ENCODE measurements at places on chromosomes 3 and 15.

- no peak for DNase-seq
Observed at GRCh38 chr3:87120881-87121280, 106.2 kb upstream of the CHMP2B start.

GRCh38 chr3:105997800-105998526 is 129.2 kb upstream of the CBLB start:
- no peak for DNase-seq

DNA sequence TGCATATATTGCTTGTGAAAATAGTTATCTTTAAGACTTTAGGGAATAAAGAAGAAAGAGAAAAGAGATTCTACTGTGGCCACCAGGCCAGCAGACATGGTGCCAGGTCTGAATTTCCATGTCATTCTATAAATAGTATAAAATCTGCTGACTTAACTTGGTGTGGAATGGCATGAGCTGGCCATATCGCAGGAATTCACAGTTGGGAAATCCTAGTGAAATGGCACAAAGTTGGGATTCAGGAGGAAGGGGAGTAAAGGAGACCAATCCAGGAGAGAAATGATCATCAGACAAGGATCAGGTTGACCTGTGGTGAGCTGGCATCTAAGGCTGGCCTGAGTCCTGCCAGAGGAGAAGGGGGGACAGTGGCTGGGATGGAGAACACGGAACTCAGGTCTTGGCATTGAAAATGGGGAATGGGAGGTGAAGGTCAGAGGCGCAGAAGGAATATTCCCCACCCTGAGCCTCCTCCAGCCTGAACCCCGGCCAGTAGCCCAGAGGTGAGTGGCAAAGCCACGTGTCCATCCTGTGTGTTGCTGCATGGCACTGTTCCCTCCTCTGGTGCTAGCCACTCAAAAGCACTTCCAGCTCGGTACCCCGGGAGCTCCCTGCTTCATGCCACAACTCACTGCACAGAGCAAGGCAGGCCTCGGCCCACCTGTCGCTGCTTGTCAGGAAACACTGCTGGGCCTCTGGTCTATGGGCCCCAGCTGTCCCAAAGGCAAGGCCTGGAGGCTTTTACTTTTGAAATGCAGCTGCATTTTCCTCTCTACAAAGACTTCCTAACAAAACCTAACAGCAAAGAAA is 51.4 kb downstream of the SSUH2 start:
- DNase-seq: no peak

DNA sequence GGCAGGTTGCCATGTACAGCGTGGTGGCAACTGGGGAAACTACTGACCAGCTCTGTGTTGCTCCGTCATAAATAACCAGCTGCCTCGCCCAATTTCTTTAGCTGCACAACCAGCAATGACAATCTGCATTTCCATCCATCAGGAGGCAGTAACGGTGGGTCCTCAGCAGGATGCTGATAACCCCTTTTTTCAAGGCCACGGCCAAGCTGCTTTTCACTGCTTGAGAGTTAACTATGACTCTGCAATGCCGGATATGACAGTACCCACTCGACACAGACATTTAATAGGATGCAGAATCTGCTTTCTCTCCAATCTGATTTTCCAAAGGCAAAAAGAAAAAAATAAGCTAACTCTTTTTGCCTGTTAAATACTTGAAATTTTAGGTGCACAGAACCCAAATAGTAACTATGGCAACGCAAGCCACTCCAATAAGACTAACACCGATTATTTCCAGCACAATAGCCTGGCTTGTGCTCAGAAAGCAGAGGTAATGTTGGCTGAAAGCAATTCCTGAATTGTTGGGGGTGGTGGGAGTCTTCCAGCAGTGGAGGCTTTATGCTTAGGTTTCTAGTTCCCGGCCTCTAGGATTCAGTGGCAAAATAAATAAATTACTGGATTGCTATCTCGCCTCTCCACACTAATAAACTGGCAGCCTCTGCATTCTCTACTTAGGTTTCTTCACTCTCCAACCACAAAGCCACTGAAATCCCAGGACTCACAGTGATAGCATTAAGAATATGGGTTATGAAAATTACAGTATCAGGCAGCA is 31.2 kb upstream of the SRGAP3 start:
- no peak for DNase-seq

- DNase-seq: no peak
Observed at GRCh38 chr15:62492900-62493299, 327.8 kb upstream of the C2CD4B start.

DNA sequence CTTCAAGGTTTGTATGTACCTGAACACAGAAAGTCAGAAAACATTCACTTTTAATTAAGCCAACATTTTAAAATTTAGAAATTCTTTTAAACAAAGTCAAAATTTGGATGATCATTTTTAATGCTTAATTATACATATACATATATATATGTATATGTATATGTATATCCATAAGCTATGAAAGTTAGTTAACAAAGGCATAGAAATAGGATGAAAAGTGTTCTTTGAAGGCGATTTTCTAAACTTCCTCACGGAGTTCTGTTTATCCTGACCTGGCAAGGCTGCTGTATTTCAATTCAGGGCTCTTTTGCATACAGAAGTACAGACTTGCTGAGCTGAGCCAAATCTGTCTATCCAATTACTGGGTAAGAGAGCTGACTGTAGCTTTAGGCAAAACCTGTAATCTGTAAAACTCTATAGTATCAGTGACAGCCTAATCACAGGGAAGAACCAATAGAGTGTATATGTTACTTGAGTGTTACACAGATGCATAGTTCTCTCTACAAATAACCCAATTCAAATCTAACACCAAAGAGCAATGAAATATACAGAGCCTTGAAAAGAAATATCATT is 32.1 kb upstream of the THRB start:
- no peak for DNase-seq

DNA sequence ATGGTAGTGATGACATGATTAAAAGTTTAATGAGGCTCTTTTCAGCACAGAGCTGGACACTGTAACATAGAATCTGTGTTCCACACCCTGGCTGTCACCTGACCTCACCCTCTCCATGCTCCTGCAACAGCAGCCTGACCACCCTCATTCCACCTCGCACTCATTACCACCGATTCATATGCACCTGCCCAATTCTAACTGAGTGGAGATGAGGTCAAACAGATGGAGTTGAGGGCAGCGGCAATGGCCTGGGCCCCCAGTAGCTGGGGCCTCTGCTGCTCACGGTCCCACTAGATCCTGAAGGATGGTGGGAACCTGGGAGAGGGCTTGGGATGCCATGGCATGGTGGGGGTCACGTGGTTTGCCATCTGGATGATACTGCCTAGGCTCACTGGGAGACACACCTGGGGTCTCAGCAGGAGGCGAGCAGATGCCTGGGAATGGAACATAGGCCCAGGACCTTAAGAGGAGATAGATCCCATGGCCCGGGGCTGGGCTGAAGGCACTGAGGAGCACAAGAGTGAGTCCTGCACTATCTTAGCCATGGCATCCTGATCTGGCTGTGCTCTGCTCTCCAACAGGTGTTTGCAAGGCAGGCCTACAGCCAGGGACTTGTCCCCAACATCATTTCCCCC is 1.3 kb downstream of the SCN5A start:
- DNase-seq: no peak

- no peak for DNase-seq
Observed at GRCh38 chr15:101322854-101323477, 27.9 kb upstream of the SNRPA1 start.

GRCh38 chr3:123246866-123247265 is 45.1 kb downstream of the SEC22A start:
- DNase-seq: no peak

- no peak for DNase-seq
Observed at GRCh38 chr3:185858502-185859225, 33.8 kb upstream of the IGF2BP2 start.

- peak; percentile 14 for DNase-seq
Observed at GRCh38 chr3:133880287-133880686, 15.4 kb downstream of the RAB6B start.

GRCh38 chr15:58694641-58695398 is 54.7 kb downstream of the ADAM10 start:
- DNase-seq: no peak

- no peak for DNase-seq
Observed at GRCh38 chr3:50359760-50360110, 414 bp upstream of the TMEM115 start.

- no peak for DNase-seq
Observed at GRCh38 chr3:72888546-72889309, 882 bp downstream of the GXYLT2 start.

GRCh38 chr3:8497582-8497981 is 4.0 kb upstream of the LMCD1 start:
- DNase-seq: no peak

DNA sequence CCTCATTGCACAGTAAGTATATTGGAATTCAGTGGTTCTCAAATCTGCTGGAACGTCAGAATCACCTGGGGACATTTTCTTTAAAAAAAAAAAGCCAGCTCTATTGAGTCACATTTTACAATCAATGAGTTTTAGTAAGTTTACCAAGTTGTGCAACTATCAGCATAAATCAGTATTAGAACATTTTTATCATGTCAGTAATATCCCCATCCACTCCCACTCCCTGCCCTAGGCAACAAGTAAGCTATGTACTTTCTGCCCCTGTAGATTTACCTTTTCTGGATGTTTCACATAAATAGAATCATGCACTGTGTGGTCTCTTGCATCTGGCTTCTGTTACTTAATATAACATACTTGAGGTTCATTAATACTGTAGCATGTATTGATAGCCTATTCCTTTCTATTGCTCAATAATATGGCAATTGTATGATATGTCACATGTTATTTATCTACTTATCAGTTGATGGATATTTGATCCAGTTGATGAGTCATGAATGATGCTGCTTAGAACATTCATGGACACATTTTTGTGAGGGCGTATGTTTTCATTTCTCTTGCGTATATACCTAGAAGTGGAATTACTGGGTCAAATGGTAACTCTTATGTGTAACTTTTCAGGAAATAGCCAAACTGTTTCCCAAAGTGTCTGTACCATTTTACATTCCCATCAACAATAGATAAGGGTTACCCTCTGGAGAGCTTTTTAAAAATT is 180.5 kb downstream of the THSD4 start:
- DNase-seq: no peak

DNA sequence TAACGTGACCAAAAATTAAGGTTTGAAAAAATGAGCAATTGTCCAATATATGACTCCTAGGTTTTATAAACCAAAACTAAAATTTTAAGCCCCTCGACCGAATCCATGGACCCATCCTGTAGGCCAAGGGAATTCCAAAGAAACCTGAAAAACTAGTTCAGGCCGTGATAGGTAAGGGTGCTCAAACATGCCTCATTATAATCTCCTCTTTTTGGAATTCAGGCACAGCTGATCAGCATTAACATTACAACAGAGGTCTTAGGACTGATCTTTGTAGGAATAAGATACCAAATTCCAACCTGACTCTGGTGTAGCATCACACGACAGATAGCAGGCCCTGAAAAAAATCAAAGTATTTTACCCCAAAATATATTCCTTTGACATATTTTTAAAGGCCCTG is 155.7 kb downstream of the NEK10 start:
- no peak for DNase-seq

- no peak for DNase-seq
Observed at GRCh38 chr3:122984007-122984406, 43.6 kb downstream of the SEMA5B start.

DNA sequence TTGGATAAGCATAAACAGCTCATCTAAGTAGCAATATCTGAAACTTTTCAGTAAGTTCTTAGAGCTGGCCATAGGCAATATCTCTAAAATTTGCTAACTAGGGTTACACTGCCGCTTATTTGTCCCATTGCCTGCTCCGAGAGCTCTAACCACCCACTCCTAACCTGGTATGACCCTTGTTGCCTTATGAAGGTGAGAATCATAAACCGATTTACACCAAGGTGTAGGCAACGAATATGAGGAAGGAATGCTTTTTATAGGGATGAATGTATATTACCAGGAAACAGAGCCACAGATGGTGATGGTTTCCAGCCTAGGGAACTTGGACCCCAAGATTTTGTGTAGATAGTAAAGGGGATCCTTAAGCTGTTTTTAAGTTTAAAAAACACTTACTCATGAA is 440.9 kb downstream of the PDCD6IP start:
- DNase-seq: no peak

- no peak for DNase-seq
Observed at GRCh38 chr15:60172143-60172542, 168.0 kb downstream of the FOXB1 start.

GRCh38 chr15:48367483-48367882 is 36.3 kb downstream of the DUT start:
- DNase-seq: no peak

GRCh38 chr3:14802381-14802731 is 16.4 kb upstream of the FGD5 start:
- DNase-seq: no peak

- no peak for DNase-seq
Observed at GRCh38 chr15:22839046-22839695, 705 bp downstream of the NIPA2 start.

DNA sequence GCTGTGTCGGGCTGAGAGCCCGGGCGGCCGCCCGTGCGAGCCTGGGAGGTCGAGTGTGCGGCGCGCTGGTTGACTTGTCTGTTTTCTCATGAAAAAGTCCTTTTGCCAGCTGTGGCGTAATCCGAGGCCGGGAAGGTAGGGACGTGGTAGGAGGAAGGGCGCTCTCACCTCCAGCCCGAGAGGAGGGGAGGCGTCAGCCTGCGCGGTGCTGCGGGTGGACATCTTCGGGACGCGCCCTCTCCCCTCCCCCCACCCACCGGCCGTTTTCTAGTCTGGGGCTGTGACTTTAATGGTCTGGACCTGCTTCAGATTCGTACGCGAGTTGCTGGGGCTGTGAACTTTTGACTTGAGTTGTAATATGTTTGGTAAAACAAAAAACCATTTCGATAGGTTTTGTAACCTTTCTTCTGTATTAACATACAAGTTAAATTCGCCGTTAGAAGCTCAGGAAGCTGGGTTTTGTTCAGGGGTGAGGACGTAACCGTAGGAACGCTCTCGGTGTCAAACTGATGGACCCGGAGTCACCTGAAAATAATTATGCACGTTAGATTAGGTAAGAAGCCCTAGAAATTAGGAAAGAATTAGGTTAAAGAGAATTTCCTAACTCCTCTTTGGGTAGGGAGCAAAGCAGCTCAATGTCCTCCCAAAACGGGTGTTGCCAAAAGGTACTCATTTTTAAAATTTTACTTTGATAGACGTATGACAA is 762 bp downstream of the NCK1 start:
- DNase-seq: peak; percentile 19

GRCh38 chr3:175057401-175057800 is 198.3 kb downstream of the NAALADL2 start:
- no peak for DNase-seq

DNA sequence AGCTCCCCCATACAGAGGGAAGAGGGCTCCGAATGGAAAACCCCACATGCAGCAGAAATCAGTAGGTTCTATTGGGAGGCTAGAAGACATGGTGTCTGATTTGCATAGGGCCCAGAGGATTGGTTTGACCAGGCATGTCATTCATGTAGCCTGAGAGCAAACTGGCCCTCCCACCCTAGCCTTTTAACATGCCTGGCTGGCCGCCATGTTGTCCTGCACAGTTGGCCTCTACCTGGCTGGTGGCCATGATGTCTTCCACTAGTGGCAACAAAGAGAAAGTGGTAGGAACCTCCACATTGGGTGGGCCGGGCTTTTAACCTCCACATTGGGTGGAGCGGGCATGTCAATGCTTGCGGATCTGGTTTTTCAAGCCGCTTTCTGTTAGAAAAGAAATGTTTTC is 312.1 kb downstream of the TAFA4 start:
- no peak for DNase-seq
